ENCODE measurements at places on chromosomes 16 and 17.
A peak's percentile ranks its signal among the peaks of the same experiment; 100 is the strongest.

GRCh38 chr17:8152112-8152775 is at the start of gene PER1:
Gene PER1, minus strand, starts transcription at chr17:8152404. Its CDS starts 1,698 bp downstream, at chr17:8150706.
- DNase-seq = peak; percentile 93

DNA sequence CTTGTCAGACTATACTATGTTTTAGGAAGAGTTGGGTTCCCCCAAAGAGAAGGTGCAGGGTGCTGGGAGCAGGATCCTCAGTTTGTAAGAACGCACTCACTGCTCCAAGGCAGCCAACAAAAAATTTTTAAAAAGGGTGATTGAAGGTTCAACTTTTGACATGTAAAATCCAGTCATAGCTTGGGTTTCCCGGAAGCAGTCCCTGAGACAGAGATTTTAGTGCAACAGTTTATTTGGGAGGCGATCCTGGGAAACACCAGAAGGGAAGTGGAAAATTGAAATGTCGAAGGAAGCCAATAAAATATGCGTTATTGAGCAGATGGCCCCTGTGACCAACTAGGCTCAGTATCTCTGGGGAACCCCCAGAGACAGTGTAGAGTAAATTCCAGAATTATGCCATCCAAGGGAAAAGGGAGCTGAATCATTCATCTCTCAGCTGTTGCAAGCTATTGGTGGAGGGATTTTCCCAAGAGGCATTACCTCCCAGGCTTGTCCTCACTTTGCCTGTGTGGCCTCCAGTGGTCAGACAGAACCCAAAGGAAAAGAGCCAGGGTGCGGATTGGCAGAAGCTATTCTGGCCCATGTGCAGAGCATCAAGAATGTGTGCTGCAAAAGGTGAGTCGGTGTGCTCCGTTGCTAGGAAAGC is 72.9 kb downstream of the HS3ST3B1 start:
- no peak for DNase-seq

DNA sequence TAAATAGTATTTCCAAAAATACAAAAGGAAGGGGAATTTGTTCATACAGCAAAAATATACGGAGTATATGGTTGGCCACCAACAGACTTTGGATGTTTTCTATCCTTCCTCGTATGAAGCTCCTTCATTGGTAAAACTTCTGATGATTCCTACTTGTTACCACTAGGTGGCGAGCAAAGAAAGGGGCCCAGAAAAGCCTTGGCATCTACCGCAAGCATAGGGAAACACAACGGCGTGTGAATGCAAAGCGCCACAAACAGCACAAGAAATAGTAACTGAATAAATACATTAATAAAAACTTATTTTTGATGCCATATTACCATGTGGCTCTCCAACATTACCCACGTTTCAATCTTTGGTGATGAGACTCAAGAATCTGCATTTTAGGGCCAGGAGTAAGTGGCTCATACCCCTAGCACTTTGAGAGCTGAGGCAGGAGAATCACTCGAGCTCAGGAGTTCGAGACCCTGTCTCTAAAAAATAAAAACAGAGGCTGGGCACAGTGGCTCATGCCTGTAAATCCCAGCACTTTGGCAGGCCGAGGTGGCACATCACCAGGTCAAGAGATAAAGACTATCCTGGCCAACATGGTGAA is 34.5 kb downstream of the YWHAE start:
- DNase-seq = peak; percentile 58

DNA sequence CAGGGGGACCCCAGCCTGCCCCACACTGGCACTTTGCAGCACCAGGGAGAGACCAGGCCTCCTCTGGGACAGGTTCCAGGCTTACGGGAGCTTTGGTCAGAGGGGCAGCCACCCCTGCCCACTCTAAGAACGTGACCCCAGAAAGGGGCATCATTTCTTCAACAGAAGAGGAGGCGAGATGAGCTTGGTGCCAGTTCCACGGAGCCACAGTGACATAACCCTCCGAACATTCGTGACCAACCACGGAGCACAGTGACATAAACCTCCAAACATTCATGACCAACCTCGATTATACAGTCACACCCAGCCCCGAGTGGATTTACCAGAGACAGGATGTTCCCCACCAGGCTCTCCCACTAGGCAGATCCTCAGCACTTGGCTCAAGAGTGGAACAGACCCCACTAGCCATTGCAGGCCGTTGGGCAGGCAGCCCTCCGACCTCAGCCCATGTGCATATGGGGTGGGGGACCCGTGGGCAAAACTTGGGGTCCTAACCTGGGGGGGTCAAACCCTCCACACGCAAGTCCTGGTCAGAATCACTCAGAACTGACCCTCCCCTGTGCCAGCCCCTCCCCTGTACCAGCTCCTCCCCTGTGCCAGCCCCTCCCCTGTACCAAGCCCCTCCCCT is 112.9 kb downstream of the METRNL start:
- no peak for DNase-seq

GRCh38 chr17:80337195-80337895 is 76.7 kb downstream of the RNF213 start:
- no peak for DNase-seq

GRCh38 chr17:34598161-34598776 is 18.9 kb downstream of the TMEM132E start:
- no peak for DNase-seq

- no peak for DNase-seq
These were observed 21.4 kb downstream of the RPS6KB1 start for GRCh38 chr17:59914274-59914854.

DNA sequence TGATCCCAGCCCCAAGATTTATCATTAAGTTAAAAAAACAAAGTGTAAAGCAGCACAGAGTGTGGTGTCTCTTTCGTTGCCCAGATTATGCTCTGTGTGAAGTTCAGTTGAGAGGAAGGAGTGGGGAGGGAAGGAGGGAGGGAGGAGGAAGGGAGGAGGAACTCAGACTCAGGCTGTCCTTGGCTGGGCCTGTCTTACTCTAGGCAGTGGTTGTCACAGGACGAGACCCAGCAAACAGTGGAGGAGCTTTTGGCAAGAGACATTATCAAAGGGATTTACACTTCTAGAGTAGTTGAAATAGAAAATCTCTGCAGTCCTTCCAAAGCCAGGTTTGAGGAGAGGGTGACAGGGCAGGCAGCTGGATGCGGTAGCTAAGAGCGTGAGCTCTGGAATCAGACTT is 27.8 kb downstream of the KNOP1 start:
- DNase-seq = no peak

GRCh38 chr17:8057691-8058114 is 18.8 kb downstream of the ALOX15B start:
- DNase-seq = peak; percentile 34

GRCh38 chr17:26818736-26819135 is 475.2 kb upstream of the WSB1 start:
- DNase-seq = no peak

- DNase-seq = no peak
These were observed 51.0 kb upstream of the TOX3 start for GRCh38 chr16:52597772-52598483.

DNA sequence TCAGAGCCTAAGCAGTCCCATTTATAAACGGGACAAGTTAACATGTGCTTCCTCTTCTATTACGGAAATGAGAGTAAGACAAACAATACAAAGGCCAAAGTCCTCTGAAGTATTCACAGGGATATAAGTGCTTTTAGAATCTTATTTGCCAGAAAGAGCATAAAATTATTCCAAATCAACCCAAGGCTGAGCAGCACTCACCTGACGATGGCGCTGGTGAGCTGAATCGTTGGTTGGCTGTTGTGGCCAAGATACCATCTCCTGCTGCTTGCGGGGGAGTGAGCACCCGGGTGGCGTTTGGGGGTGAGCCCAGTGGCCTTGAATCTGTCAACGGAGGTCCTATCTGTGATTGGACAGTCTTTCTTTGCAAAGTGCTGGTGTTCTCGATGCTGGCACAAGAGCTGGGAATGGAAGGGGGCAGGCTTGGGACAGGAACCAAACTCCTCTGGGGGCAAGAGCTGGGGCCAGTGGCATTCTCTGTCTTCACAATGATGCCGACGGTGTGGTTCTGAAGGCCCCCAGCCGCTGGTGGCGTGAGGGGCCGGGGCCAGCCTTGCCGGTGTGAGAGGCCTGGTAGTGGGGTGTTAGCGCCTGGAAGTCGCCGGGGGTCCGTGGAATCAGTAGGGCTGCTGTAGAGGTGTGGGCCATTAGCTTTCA is 9.5 kb upstream of the DHRS13 start:
- DNase-seq = no peak

DNA sequence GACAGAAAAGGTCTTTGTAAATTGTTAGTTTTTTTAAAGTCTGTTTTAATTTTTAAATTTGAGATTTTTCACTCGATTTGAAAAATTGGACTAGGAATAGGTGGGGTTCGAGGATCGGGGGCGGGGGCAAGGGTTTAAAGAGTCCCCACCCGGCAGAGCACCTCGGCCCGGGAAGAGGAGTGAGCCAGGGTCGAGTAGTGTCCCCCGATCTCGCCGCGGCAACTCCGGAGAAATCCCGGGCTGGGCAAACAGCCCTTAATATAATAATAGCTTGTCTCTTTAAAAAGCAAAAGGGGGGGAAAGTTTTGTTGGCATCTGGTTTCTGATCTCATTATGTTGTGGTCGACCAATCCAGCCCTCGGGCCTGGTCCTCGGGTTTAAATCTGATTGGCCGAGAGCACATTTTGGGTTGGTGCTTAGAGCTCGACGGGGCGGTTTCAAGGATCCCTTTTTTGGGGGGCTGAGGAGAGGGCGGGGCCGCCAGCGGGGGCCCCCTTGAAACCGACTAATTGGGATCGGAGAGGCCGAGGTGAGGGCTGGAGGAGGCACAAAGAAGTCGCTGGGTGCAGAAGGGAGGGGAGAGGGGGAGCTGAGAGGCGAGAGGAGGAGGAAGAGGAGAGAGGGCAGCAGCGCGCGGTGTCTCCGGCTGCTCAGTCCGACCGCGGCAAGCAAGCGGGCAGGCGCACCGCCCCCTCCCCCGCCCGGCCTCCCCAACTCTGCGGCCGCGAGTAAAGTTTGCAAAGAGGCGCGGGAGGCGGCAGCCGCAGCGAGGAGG is at the start of gene FZD2:
TSS of gene FZD2 (plus strand) at position 653 of the 775 bp plus-strand sequence. CDS start 205 bp downstream, outside the sequence.
- peak; percentile 56 for DNase-seq

DNA sequence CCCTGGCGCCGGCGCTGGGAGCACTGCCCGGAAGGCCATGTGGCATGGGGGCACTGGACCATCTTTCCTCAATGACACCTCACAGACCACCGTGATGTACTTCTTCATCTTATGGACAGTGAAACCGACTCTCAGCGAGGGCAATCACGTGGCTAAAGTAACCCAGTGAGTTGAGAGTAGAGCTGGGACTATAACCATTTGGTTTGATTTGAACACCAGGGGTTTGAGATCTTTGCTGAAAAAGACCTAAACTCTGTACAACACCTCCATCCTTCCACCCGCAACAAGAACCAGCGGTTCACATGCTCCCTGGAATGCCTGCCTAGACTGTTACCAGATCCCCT is 3.3 kb downstream of the ITGA2B start:
- no peak for DNase-seq

DNA sequence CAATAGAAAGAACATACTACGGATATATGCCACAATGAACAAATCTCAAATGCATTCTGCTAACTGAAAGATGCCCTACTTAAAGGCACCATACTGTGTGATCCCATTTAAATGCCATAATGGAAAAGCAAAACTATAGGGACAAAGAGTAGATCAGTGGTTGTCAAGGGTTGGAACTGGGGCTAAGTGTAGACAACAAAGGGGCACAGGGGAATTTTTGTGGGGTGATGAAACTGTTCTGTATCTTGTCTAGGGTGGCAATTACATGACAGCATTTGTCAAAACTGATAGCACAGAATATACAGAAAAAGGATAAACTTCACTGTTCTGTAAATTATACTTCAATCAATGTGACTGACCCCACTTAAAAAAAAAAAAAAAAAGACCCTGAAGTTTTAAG is 17.7 kb downstream of the GFOD2 start:
- no peak for DNase-seq

DNA sequence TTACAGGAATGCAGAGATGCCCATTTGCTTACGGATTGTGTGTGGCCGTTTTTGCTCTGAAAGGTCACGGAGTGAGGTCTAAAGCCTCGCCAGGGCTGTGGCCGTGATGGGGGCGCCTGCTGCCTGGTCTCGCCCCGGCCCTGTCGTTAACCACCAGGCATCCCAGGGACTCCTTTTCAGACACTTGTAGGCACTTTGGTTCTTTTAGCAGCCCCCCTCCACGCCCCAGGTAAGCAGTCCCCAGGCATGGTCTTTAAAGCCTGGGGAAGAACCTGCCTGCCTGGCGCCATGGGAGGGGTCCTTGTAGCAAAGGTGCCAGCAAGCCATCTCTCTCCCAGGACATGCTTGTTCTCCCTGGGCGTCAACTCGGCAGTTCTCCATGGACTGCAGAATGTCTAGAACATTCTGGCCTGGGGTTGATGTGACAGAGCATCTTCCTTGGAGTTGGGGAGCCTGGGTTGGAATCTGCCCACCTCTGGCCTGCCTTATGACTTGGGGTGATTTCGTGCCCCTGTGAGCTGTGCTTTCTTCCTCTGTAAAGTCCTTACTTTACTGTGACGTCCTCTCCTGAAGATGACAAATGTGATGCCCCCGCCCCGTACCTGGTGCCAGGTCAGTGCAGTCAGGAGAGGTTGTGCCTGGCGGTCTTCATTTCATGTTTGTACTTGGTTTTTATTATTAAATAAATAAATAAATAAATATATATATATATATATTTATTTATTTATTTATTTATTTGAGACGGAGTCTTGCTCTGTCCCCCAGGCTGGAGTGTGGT is 5.4 kb downstream of the KCTD5 start:
- no peak for DNase-seq

GRCh38 chr17:51699303-51699702 is 439.0 kb downstream of the UTP18 start:
- DNase-seq = no peak

DNA sequence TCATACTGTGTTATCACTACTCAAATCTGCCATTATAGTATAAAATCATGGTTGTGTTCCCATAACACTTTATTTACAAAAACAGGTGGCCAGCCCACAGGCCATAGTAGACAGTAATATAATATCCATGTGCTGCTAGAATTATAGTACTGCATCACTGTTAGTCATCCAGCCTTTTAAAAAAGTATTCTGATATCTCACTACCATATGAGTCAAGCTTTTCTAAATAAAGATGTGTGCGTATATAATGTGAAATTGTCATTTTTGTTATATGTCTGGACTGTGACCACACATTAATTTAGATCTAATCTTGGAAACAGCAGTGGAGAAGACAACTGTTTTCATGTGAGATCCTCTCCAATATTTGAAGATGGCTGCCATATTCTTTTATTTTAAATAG is 1049.1 kb upstream of the GOT2 start:
- no peak for DNase-seq

- no peak for DNase-seq
These were observed 314.8 kb upstream of the GOT2 start for GRCh38 chr16:59048876-59049275.

- DNase-seq = no peak
These were observed 199.8 kb downstream of the CYLD start for GRCh38 chr16:50941681-50942080.

All from stimulated activated CD4-positive, alpha-beta T cell treated with anti-CD3 and anti-CD28 coated beads, Interleukin-1b, Interleukin-23, amount 100 ng/mL, for 48 hours (primary cell).